HFFc6 (cell line): ENCODE measurements at places on chromosomes 16 and 17. TPM values are rescaled to one million over a fixed set of nuclear protein-coding genes. Genes with fewer than 3 reads are reported as not detected.

The NLRP1 gene
- total RNA-seq = 29.2 to 40.2 TPM (median 33.3 TPM) in 3 replicates

The C1QL1 gene
- 0.26 TPM in 1 of 2 replicates, not detected in the other for total RNA-seq

The EDC4 gene
- total RNA-seq = 73.5 to 86.0 TPM (median 81.0 TPM) in 3 replicates

The SLC25A39 gene
- total RNA-seq = 106 to 116 TPM (median 111 TPM) in 3 replicates

The SPNS2 gene
- total RNA-seq = not detected in 3 replicates

DNA sequence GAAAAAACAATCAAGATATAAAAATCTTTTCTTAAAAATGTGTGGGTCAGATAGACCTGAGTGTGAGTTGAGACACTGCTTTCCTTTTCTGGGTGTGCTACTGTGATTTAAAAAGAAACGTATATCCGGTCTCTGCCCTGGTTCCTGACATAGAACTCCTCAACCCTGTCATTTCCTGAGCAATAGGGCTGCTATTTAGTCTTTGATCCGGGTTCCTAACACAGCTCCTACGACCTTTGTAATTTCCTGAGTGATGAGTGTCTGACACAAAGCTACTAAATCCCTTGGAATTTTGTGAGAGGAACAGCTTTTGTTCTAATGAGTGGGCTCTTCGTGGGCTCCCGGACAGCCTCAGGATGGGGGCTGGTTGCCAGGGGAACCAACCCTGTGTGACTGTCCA is 93.9 kb upstream of the FA2H start:
- peaks cover 27% of the 10 kb centered on the region for H3K4me1 ChIP-seq
- peak overlapping the region; percentile 39; the same call in 1 of the 2 replicates for H3K4me3 ChIP-seq
- H3K27ac ChIP-seq = peak overlapping the region; percentile 83
- peaks cover 5% of the 10 kb centered on the region; the same call in 1 of the 2 replicates for H3K36me3 ChIP-seq

DNA sequence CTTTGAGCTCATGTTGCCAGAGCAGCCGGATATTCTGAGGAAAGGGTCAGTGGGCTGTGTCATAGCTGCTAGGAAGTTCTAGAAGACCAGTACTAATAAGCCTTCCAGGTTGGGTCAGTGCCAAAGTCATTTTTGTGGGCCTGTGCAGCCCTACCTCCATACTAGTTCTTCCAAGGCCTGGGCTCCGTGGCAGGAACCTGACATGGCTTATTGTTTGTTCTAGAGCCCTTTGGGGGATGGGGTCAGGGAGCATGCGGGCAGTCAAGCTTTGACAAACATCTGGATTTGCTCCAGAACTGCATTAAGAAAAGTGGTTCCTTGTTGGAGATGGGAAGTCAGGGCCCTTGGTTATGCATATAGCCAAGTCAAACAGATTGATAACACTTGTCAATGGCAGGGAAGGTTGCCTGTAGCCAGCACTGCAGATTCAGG is 7.6 kb downstream of the ALKBH5 start:
- no peak overlapping the region for H3K4me3 ChIP-seq
- no peak for DNase-seq
- H3K36me3 ChIP-seq = peaks cover 20% of the 10 kb centered on the region
- peaks cover 60% of the 10 kb centered on the region for H3K4me1 ChIP-seq
- H3K27ac ChIP-seq = peak overlapping the region; percentile 73; the same call in 1 of the 2 replicates

DNA sequence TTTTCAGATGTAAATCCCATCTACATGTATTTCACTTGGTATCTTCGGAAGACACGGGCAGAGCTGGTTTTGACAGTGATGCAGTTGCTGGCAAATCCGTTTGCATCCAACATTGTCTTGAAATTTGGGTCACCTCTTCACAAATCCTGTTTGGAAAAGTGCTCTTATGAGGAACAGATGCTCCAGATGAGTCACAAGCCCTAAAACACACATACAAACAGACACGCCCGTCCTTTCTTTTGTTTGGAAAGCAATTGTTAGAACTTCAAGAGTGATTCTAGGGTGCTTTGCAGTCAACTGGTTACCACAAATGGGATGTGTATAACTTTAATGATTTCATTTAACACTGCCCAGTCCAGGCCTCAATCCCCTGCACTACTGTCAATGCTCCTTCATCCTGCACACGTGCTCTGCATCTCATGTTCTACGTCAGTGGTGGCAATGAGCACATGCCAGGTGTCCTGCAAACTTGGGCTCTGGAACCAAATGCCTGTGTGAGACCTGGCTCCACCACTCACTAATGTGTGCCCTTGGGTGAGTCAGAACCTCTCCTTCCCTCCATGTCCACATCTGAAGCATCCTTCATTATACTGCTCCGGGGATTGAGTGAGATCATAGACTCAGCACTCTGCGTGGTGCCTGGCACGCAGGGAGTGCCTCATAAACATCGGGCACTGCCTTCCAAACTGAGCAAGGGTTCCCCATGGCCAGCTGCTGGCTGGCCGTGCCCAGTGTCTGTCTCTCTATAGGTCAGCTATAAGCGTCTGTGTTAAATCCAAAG is 19.3 kb upstream of the FOXF1 start:
- peaks cover 77% of the 10 kb centered on the region for H3K27me3 ChIP-seq
- DNase-seq = peak; percentile 8
- H3K4me3 ChIP-seq = no peak overlapping the region
- H3K27ac ChIP-seq = no peak overlapping the region
- 0 out of 2 replicates have a peak, but pooled peaks cover 6% of the 10 kb centered on the region for H3K36me3 ChIP-seq

DNA sequence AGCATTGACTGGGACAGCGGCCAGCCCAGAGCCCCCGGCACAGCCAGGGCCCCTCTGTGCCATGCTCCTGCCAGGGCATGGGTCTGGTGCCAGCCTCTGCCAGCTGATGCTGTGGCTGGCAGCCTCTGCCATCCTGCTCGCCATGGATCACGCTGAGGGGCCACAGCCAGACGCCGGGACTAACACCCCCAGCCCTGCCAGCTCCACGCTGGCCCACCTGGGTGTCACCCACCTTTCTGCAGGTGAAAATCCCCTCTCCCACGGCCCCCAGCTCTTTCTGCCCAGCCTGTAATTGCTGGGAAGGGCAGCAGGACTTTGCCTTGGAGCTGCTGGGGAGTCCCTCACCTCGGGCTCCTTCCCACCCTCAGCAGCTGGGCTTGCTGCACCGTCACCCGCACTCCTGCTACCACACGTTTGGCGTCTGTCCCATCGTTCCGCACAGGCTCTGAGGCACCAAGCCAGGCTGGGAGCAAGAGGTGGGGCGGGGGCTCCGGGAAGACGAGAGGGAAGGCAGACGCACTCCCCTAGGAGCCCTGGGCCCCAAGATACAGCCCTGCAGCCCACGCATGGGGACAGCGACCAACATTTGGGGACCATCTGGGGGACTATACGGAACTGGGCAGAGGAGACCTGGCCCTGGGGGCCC is 42.0 kb upstream of the ACSF3 start:
- peaks cover 25% of the 10 kb centered on the region for H3K27me3 ChIP-seq
- no peaks in the 10 kb centered on the region for H3K36me3 ChIP-seq
- no peak overlapping the region for H3K27ac ChIP-seq
- no peaks in the 10 kb centered on the region for H3K4me1 ChIP-seq

GRCh38 chr16:73028263-73028662 is 19.7 kb downstream of the ZFHX3 start:
- 0 out of 2 replicates have a peak, but pooled peaks cover 4% of the 10 kb centered on the region for H3K36me3 ChIP-seq
- no peak for DNase-seq
- H3K27me3 ChIP-seq = peaks cover 2% of the 10 kb centered on the region
- no peak overlapping the region for H3K4me3 ChIP-seq

- H3K27ac ChIP-seq = no peak overlapping the region
- peaks cover 28% of the 10 kb centered on the region for H3K27me3 ChIP-seq
- H3K4me3 ChIP-seq = no peak overlapping the region; the same call in 1 of the 2 replicates
- peaks cover 42% of the 10 kb centered on the region for H3K4me1 ChIP-seq
- H3K36me3 ChIP-seq = no peaks in the 10 kb centered on the region; the same call in 1 of the 2 replicates
Observed at GRCh38 chr17:50310455-50311111, 35.3 kb upstream of the XYLT2 start.

- no peak for DNase-seq
- H3K36me3 ChIP-seq = no peaks in the 10 kb centered on the region
- peak overlapping the region; percentile 80 for H3K4me3 ChIP-seq
- peak overlapping the region; percentile 24; the same call in 1 of the 2 replicates for H3K27ac ChIP-seq
Observed at GRCh38 chr17:50834429-50835300, 721 bp upstream of the WFIKKN2 start.

DNA sequence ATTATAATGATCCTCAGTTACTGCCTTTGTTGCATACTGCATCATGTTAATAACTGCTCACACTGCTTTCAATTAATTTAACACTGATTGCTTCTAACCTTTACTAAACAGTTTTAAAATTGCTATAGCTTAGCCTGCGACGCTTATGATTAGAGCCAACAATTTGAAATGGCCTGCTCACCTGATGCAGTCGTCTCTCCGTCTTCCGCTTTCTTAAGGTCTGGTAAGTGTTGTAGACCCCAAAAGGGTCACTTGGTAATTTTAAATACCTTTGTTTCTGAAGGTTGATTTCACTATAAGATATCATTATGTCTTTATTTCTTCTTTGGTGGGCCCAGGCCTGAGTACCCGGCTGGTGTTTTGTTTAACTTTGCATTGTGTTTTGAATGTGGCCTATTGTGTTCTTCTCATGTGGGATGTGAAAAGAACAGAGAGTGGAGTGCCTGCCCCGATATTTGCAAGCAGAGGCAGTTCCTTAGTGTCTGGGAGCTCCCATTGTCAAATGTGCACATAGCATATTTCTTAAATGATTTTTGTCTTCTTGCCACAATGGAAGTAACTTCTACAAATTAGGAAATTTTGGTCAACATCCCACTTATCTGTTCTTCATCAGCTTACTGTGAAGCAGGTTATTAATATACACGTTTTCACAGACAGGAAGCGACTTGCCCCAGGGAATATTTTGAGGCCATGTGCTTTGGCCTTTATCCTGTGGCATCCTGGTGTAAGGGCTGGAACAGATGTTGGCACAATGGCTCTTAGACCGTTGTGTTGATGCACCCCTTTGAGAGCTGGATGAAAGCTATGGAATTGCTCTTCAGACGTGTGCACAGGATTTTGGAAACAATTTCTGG is 2.9 kb downstream of the PHKB start:
- H3K27me3 ChIP-seq = peaks cover 4% of the 10 kb centered on the region
- H3K4me1 ChIP-seq = peaks cover 77% of the 10 kb centered on the region
- H3K36me3 ChIP-seq = peaks cover 26% of the 10 kb centered on the region
- H3K27ac ChIP-seq = no peak overlapping the region
- DNase-seq = no peak
- H3K4me3 ChIP-seq = no peak overlapping the region
